ENCODE measurements at places on chromosomes 7 and 10.

GRCh38 chr10:77698267-77698931 is 60.8 kb upstream of the KCNMA1 start:
- DNase-seq = no peak

- DNase-seq = no peak
Measured at GRCh38 chr10:619710-620109, 69.8 kb downstream of the DIP2C start.

GRCh38 chr10:97889461-97890265 is 40.0 kb downstream of the GOLGA7B start:
- peak; percentile 98 for DNase-seq

GRCh38 chr10:73971636-73972354 is 26.1 kb upstream of the VCL start:
- no peak for DNase-seq

DNA sequence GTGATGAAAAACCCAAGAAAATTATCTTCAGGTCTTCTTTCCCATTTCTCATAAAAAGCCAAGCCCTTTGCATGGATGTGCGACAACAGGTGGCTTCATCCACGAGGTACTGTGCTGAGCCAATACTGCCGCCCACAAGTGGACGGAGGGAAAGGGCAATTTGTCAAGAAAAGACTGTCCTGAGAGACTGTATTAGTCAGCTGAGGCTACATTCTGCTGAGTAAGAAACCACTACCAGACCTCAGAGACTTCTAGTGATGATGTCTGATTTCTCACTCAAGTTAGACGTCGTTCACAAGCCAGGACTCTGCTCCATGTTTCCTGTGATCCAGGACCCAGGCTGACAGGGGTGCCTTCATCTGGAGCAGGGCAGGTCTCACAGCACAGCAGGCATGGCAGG is 171.5 kb upstream of the CDCA7L start:
- no peak for DNase-seq

DNA sequence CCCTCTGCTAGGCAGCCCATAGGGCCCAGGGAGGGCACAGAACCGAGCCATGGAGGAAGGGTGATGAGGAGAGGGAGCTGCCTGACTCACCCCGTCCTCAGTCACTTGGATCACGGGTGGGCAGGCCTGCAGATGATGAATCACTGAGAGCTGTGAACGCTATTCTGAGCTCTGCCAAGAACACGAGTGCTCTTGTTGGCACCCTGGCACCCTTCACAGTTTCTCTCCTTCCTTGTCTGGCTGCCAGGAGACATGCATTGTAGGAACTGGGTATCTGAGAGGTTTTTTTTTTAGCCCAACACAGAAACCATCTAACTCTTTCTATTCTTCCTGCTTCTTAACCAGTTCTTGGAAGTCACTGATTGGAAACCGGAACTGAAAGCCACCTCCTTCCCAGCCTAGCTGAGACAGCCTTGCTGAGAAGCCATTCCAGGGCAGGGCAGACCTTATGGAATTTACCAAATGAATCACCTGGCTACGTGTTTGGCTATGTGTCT is 82.1 kb downstream of the SLC37A3 start:
- peak; percentile 41 for DNase-seq

- DNase-seq = peak; percentile 33
Measured at GRCh38 chr10:132836832-132837540, 51.0 kb upstream of the NKX6-2 start.

GRCh38 chr10:113230011-113230610 is 280.1 kb downstream of the TCF7L2 start:
- DNase-seq = no peak

GRCh38 chr10:92757066-92757710 is 67.4 kb downstream of the HHEX start:
- peak; percentile 16 for DNase-seq

DNA sequence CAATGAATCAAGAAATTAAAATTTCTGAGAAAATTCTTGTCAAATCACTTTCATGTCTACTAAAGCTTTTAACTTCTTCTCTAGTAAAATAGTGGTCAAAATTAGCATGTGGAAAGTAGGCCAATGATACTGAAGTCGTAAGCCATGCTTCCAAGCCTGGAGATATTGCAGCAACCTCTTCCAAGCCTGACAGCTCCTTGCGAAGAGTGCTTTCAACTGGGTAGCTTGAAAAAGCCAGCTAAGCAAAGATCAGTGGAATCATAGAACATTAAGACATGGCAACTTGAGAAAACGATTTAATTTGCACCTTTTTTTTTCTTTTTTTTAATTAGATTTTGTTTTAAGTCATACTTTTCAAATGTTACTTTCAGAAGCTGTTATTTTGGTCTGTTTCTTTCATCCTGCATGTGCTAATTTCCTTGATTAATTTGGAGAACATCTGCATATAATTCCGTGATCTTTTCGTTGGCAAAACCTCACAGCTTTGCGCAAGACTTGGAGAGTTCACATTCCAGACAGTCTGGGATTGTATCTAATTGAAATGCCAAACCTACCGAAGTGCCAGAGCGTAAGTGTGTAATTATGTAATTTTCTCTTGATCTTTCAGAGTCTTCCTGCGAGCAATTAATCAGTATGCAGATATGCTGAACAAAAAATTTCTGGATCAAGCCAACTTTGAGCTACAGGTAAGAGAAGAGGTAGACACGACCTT is 142.2 kb upstream of the INSYN2A start:
- no peak for DNase-seq

DNA sequence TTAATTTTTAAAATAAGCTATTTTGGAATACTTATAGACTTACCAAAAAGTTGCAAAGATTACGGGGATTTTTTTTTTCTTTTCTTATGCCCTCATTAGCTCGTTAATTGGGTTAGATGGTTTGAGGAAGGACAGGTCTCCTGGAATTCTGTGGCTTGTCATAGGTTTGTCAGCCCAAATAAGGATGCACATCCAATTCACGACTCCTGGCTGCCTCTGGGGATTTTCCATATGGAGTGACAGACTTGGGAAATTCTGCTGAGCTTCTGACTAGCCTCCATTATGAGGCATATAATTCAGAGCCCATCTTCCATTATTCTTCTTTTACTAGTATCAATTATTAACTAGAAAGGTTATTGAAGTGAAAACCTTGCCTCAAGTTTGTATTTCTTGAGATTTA is 102.1 kb downstream of the AUTS2 start:
- peak; percentile 24 for DNase-seq

All from Caki2 (cell line).